ENCODE measurements at places on chromosomes 7 and 10.

DNA sequence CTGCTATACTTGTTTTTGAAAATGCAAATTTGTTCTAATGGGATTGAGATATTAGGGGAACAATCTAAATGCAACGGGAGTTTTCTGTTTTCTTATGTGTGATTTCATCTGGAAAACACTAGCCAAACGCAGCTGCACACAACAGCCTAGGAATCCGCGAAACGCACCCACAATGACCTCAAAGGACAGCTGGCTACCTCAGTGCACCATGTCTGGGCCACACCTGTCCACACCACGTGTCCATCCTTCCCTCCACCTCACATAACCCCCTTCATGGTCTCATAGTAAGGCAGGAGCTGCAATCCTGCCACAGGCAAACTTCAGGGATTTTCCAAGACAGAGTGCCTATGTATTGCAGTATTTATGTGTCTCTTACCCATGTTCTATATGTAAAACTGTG, 382.5 kb upstream of the PRKCQ start:
- no peak for DNase-seq

GRCh38 chr10:606762-607544, 82.5 kb downstream of the DIP2C start:
- DNase-seq, result no peak

GRCh38 chr10:120221873-120222485, 235.0 kb upstream of the PLPP4 start:
- DNase-seq, result peak; percentile 58

DNA sequence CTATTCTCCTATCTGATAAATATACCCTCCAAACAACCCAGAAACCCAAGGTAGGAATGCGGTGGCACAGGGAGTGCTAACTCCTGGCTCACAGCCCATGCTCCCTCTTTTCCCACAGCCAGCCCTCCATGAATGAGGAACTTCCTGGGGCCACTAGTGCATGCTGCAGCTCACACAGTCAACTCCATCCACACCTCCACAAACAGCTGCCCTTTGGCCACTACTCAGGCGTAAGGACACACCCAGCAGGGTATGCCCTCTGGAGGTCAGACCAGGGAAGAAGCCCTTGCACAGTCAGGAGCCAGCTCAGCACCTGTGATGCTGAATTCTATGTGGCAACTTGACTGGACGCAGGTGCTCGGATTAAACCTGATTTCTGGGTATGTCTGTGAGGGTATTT, 85.2 kb upstream of the PIK3CG start:
- peak; percentile 64 for DNase-seq

- no peak for DNase-seq
Observed at GRCh38 chr10:43849551-43849950, 200.9 kb upstream of the ZNF32 start.

GRCh38 chr10:98332623-98333269, 64.8 kb upstream of the LOXL4 start:
- no peak for DNase-seq

- no peak for DNase-seq
Observed at GRCh38 chr10:130012129-130012528, 48.1 kb upstream of the EBF3 start.

GRCh38 chr10:11303361-11304170, 285.9 kb downstream of the CELF2 start:
- no peak for DNase-seq

- DNase-seq, result no peak
Observed at GRCh38 chr7:135150072-135150782, 2.4 kb downstream of the TMEM140 start.

DNA sequence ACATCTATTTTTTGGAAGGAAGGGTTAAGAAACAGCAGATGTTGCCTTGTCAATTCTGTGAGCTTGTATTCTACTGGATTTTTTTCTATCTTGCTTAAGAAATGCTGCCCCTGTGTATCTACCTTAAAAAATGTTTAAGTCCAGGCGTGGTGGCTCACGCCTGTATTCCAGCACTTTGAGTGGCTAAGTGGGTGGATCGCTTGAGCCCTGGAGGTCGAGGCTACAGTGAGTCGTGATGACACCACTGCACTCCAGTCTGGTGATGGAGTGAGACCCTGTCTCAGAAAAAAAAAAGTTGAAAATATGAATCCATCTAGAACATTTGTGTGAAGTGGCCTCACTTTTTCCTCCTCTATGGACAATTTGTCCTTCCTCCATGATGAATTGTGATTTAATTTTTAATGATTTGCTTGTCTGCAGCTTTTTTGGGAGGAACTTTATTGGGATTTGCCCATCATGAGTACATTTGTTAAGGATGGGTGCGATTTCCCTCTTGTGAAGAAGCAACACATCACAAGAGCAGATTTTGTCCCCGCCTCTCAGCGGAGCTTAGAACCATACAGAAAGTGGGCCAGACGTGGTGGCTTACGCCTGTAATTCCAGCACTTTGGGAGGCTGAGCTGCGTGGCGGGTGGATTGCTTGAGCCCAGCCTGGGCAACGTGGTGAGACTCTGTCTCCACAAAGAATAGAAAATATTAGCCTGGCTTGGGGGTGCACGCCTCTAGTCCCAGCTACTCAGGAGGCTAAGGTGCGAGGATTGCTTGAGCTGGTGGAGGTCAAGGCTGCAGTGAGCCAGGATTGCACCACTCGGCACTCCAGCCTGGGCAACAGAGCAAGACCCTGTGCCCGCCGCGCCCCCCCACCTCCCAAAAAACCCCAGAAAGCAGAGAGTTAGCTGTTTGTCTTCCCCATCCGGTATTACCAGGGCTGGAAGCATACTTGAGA, 57.7 kb downstream of the DNAJB6 start:
- no peak for DNase-seq

DNA sequence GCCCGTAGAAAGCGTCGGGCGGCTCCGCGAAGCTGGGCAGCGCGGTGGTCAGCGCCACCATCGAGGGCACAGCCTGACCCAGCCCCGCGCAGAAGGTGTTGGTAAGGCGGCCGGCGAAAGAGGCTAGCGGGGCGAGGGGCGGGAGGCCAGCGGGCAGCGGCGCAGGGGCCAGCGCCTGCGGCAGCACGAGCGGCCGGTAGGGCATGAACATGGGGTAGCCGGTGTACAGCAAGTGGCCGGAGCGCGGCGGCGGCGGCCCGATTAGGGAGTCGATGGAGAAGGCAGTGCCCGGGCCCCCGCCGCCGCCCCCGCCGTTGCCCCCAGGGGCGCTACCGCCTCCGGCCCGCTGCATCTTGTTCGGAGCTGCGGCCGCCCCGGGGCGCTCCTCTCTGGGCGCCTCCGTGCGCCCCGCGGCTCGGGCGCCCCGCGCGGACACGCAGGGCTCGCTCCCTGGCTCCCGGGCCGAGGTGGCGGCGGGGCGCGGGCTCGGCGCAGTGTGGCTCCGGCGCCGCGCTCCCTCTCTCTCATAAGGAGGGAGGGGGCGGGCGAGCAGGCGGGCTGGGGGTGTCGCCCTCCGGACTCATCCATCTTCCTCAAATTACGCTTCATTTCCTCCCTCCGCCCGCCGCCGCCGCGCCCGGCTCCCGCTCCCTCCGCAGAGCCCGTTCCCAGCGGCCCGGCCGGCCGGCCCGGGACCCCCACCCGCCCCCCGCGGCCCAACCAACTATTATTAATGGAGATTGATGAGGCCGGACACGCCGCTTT, at the start of gene GBX1:
GBX1 (minus strand) TSS at position 498 of the 765 bp plus-strand sequence; CDS start at position 352, 146 bp downstream.
- peak; percentile 53 for DNase-seq

- no peak for DNase-seq
Observed at GRCh38 chr10:127534074-127534473, 15.0 kb upstream of the NPS start.

GRCh38 chr7:96591900-96592676, 117.6 kb downstream of the SEM1 start:
- no peak for DNase-seq

DNA sequence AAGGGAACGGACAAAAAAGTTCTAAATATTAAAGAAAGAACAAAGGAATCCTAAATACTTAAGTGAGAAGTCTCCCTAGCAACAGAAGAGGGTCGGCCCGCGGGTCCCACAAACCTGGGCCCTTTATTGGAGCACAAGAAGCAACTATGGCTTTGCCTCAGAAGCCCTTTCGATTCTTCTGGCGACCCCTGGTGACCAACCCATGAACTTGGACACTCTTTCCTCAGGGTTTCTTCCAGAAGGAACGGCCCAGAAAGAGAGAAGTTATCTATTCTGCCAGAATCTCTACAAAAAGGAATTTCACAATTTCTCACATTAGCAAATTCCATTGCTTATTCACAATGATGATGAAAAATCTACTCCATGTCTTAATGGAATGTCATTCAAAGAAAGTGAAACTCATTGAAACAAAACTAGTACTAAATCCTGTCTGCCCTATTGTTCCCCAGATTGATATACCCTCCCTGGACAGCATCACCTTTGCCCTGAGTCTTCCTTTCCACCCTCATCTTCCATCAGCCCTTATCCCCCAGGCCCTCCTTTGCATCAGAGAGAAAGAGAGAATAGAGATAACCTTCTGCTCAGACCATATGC, 43.7 kb downstream of the CPVL start:
- DNase-seq, result peak; percentile 81

- DNase-seq, result no peak
Observed at GRCh38 chr10:132645247-132645530, 107.6 kb downstream of the INPP5A start.

DNA sequence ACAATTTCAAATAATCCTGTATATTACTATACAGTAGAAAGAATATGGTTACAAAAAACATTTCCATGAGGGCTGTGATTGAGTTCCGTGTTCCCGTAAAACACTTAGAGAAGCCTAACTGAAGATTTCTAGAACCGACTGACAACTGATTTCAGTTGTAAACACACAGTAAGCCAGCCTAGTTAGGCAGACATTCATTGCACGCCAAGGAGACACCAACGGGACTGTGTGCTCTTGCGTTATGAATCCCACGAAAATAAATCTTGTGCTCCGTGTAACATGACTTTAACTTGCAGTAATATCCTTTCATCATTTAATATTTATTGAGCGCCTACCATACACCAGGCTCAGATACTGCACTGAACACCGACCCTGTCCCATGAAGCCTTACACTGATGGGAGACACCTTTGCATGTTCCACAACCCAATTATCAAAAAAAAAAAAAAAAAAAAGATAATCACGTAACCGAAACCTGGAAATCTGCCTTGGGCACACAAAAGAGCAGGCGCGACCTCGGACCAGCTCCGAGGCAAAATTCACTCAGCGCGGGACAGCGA, 420 bp upstream of the KLHL7 start:
- no peak for DNase-seq

GRCh38 chr7:45688382-45688781, 114.2 kb downstream of the ADCY1 start:
- DNase-seq, result no peak

- no peak for DNase-seq
Observed at GRCh38 chr7:108236681-108237415, 106.7 kb upstream of the LAMB4 start.

DNA sequence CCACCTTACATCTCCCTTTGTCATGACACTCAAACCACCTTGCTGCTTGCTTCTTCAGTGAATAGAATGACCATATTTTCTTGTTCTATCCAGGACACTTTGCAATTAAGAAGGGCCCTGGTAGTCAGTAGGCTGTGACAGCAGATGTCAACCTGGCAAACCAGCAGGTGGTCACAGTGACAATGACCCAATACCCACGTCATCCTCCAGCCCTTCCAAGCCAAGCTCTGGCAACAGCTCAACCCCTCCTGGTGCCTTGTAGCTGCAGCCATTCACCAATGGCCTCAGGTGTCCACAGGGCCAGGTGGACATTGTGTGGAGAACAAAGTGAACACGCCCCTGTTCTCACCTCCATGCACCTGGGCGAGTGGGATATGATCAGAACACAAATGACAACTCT, 87.6 kb upstream of the MACROH2A2 start:
- DNase-seq, result no peak

- no peak for DNase-seq
Observed at GRCh38 chr7:94748376-94748775, 92.4 kb upstream of the SGCE start.

GRCh38 chr7:158362912-158363905, 224.4 kb downstream of the PTPRN2 start:
- peak; percentile 68 for DNase-seq

DNA sequence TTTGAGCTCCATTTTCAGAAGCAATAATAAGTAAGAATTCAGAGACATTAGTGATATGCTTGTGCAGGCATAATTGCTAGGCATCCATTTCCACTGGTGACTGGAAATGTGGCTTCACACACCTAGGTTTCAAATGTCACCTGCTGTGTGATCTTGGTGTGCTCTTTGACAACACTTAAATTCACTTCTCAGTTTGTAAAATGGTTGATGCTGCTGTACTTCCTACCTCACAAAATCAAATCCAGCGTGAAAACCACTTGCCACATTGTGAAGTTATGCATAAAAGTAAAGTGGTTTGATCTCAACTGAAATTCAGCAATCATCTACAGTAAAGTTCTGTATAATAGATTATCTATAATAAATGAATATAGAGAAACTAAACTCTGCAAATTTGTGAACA, 82.4 kb downstream of the APBB1IP start:
- DNase-seq, result no peak

DNA sequence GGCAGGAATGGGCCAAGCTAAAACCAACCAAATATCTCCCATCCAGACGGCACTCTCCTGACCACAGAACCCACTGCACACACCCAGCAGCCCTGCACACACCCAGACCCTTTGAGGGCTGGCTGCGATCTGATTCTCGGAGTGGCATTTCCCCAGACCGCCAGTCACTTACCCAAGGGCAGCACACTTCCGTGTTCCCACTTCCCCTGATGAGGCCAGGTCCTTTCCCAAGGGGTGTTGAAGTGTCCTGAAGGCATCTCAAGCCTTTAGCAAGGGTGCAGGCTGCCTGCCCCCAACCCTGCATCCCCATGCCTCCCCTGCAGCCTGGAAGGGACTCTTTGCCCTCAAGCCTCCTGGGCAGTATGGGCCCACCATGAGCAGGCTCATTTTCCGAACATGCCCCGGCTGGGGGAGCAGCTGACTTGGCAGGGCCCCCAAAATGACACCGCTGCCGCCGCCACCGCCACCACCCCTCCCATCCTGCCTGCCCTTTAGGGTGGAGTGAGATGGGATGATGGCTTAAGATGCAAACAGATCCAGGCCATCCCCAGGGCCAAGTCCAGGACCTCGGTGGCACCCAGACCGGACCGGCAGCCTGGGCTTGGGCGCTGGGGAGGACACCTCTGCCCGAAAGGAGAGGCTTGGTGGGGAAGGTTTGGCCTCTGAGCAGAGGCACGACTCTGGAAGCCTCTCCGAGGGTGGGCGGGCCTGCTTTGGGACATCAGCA, 159.8 kb downstream of the NRF1 start:
- DNase-seq, result no peak

- no peak for DNase-seq
Observed at GRCh38 chr10:69814251-69814650, 12.5 kb downstream of the COL13A1 start.

All from WTC11 (cell line).